ENCODE measurements at places on chromosomes 7 and 10.

GRCh38 chr10:110618230-110618610, 25.9 kb upstream of the RBM20 start:
- no peak for DNase-seq

DNA sequence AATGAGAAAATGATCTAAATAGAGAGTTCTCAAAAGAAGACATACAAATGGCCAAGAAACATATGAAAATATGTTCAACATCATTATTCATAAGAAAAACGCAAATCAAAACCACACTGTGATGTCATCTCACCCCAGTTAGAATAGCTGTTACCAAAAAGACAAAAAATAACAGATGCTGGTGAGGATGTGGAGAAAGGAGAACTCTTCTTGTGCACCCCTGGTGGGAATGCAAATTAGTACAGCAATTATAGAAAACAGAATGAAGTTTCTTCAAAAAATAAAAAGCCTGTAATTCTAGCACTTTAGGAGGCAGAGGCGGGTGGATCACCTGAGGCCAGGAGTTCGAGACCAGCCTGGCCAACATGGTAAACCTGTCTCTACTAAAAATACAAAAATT, 199.3 kb downstream of the PARD3 start:
- peak; percentile 35 for DNase-seq

DNA sequence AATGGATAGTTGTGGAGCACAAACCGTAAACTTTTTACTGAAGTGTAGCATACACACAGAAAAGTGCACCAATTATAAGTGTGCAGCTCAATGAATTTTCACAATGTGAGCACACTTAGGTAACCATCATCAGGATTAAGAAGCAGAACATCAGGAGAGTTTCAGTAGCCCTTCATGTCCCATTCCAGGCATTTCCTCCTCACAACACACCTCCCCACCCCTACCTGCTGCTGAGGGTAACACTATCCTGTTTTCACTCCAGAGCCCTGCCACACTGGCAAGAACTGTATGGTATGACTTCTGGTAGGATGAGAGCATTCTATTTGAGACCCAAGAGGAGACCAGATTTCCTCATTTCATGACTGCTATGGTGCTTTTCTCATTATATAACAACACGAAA, 166.5 kb downstream of the PPP1R3A start:
- DNase-seq = no peak

DNA sequence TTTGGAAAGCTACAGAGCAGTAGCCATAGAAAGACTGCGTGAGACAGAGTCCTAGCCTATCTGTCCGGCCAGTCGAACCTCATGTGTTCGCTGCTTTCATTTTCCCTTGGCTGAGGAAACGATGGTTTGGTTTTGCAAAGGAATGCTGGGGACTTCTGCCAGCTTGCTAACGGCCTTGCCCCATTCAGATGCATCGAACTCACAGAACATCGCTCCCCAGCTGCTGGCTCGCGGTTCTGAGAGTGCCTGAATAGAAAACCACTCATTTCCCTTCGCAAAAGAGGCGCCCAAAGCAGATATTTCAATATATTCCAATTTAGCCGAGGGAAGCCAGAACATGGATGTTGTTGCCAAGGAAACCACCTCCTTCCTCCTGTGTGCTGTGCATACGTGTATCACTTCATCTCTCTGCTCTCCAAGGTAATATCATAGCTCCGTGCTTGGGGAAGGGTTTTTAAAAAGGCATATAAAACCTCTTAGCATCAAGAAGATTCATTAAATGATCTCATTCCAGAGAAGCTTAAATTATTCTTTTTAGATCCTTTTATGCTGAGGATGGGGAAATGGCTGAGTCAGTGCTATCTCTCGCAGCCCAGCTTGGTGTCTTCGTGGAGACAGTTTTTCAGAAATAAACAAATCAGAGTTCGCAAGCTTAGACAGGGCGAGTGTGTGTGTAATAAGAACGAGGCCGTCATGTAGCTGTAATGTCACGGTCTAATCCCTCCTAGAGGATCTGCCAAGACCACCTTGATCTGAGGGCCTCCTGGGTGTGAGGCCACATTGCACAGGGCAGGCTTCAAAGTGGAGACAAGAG, 215.2 kb downstream of the RPS24 start:
- no peak for DNase-seq

DNA sequence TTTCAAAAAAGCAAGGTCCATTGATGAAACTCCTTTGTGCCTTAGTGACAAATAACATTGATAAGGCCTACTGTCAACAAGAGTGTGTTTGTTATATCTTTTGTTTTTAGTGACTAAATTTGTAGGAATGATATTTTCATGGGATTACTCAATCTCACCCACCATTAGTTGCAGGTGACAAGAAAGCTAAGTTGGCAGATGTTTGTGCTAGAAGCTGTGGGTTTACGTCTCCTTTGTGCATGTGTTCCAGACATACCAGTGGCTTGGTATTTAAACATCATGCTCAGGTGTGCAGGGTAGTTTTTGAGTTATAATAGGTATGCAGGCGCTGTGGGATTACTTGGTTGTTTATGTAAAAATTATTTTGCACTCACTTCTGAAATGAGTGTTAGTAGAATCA, 178.6 kb downstream of the ANKRD30A start:
- no peak for DNase-seq

GRCh38 chr10:103758294-103758681, 97.1 kb downstream of the SH3PXD2A start:
- no peak for DNase-seq

DNA sequence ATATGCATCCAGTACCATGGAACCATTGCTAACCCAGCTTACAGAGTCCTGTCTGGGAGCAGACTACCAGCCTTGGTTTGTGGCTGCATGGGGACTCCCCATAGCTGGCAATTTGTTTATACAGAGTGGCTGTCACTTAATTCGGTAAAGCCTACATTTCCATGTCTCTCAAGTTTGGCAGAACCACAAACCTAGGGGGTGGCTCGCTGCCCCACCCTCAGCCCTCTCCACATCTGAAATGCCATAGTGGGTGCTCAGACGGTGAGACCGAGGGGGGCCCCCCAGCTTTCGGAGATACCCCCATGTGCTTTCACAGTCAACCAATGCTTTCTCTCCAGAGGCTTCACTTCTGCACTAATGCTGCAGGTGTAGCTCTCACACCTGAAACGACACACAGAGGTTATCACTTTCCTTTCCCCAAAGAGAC, 75.5 kb upstream of the KAT6B start:
- DNase-seq = peak; percentile 21

GRCh38 chr10:7000061-7000460, 410.8 kb downstream of the SFMBT2 start:
- no peak for DNase-seq

GRCh38 chr10:119657725-119658124, 6.5 kb downstream of the BAG3 start:
- no peak for DNase-seq

- no peak for DNase-seq
These were observed 176.6 kb downstream of the GALNT11 start for GRCh38 chr7:152202056-152202455.

- no peak for DNase-seq
These were observed 109.6 kb upstream of the STARD3NL start for GRCh38 chr7:38068461-38068860.

- no peak for DNase-seq
These were observed 23.9 kb downstream of the NT5C3A start for GRCh38 chr7:33038639-33039038.

DNA sequence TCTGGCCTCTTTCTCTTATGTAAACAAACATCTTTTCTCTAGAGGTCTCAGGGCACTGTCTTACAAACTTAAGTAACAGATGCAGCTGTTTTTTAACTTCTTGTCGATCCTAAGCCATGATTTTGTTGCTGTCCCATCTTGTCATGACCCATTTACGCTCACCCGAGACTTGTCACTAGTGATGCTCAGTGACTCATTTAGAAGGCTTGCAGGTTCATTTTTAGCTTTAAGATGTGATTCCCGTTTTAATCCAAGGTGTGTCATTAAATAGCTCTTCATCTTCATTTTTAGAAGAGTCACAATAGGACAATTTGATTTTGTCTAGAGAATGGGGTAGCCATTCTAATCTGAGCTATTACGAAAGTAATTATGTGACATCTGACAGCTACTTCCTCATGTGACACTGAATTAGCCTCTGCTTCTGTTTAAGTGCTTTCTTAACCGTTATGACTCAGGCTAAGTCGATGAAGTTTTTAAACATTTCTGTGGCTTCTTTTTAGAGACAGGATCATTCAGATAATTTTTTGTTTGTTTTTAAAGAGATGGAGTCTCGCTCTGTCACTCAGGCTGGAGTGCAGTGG, 42.7 kb downstream of the SPDYE5 start:
- peak; percentile 55 for DNase-seq

GRCh38 chr10:126650161-126650560, 20.3 kb downstream of the C10orf90 start:
- no peak for DNase-seq

DNA sequence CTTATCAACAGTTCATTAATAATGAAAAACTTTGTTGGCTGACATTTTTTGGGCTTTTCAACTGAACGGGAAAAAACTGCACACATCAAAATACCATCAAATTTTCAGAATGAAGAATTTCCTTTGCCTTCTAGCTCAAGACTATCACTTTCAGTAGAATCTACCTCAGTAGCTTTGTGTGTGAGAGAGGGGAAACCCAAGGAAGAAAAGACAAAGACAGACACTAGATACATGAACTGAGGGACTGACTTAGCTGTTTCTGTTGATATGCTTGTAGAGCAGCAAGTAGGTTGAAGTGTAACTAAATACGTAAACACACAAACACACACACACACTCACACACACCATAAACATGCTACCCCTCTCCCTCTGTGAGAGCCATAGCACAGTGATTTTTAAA, 257.1 kb downstream of the CDK14 start:
- DNase-seq = no peak

DNA sequence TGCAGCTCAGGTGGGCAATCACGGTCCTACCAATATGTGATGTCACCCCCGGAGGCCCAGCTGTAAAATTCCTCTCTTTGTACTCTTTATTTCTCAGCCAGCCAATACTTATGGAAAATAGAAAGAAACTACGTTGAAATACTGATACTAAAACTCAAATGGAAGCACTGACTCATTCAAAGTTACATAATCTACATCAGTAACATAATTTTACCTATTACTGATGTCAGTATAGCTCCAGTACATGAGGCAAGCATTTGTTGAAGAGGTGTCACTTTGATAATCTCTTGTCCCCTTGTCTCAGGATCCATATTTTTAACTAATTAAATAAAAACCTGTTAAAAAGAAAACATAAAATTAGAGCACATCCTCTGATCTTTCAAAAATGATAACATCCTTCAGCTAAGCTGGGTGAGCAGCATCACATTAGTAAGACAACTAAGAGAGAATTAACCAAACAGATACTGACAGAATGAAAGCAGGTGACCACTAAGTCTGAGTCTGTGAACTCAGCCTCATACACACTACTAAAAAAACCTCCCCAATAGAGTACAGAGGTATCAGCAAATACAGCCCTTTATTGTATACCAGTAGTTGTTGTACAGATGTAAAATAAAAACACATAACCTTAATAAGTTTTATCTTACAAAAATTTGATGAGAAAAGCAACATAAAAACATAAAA, 17.6 kb downstream of the SLC25A40 start:
- no peak for DNase-seq

- DNase-seq = no peak
These were observed 26.2 kb upstream of the CSGALNACT2 start for GRCh38 chr10:43111921-43112607.

DNA sequence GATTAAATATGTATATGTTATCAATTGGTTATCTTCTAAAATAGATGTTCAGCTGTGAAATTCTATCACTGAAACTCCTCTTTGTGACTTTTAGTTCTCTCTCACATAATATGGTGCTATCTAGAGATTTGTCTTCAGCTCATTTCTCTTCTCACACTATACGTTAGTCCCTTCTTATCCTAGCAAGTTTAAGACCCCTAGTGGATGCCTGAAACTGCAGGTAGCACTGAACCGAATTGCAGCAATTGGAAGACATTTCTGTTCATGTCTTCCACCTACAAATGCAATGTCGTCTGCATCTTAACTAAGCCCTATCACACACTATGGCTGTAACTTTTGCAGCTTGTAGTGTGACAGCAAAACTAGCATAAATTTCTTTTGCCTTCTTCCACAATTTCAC, 442.7 kb upstream of the POM121L12 start:
- DNase-seq = no peak

GRCh38 chr10:124353091-124353815, 65.5 kb downstream of the OAT start:
- no peak for DNase-seq

DNA sequence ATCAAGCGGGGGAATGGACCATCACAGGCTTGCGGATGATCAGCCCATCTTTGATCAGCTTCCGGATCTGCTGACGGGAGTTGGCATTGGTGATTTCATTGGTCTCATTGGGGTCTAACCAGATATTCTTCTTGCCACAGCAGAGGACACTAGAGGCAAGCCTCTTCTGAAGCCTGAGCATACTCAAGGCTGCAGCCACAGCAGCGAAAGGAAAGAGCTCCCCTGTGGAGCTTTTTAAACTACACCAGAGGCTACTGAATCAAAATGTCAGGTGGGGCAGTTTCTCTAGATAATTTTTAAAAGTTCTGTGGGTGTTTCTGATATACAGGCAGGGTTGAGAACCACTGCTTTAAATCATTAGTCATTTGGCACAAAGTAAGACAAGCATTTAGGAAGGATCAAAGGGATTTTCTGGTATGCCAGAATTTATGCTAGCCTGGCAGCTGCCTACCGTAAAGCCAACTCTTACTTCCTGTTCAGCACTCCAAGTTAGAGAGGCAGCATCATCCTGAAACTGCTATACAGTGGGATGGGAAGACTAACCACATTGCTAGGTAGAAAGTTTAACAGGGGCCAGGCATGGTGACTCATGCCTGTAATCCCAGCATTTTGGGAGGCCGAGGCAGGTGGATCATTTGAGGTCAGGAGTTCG, 7.0 kb downstream of the NAPEPLD start:
- DNase-seq = no peak

DNA sequence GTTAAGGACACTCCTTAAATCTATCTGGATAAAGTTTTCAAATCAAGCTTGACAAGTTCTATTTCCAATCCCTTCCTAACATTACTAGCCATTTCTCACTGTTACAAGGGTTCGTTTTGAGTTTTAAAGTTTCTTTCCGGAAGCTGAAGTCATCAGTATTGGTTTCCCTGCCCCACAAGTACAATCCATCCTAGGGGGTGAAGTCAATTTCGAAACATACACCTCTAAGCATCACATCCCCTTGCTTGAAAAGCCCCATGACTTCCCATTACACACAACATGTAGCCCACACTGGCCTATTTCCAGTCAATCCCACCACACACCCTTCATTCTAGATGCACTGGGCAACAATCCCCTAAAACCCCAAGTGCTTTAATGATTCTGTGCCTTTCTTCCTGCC, 13.0 kb downstream of the DPY19L1 start:
- DNase-seq = no peak

DNA sequence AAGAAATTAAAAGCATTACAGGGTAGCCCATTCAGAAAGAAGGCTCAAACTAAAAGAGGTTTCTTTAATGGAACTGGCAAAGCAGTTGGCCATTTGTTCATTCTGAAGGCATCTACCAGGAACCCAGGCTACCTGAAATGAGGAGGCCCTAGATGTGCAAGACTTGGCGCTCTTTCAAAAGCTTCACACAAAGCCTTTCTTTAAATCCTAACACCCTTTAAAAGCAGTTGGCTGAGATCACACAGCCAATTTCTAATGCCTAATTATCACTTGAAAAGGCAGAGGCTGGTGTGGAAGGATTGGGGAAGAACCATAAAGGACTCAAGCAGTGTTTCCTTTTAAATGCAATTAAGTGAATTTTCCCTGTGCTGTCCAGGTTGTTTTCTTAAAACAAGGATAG, 23.2 kb downstream of the PPP1R17 start:
- DNase-seq = no peak
